NCI-H1436 treated with DMSO at 0.1 percent for 48 hours (cell line): ENCODE measurements at places on chromosomes 5 and 9.

- DNase-seq, result no peak
These were observed 102.6 kb upstream of the TLE4 start for GRCh38 chr9:79469164-79469563.

- DNase-seq, result no peak
These were observed 47.8 kb upstream of the TGFBR1 start for GRCh38 chr9:99056886-99057664.

- DNase-seq, result no peak
These were observed 71.1 kb downstream of the FBN2 start for GRCh38 chr5:128466980-128467379.

- DNase-seq, result no peak
These were observed 15.0 kb upstream of the HSPB3 start for GRCh38 chr5:54440456-54440893.

GRCh38 chr5:175589714-175590113 lies 68.2 kb upstream of the HRH2 start:
- no peak for DNase-seq

GRCh38 chr9:116686693-116687073 lies 422 bp upstream of the TRIM32 start:
- no peak for DNase-seq

GRCh38 chr5:73893813-73894212 lies 267.8 kb downstream of the ARHGEF28 start:
- DNase-seq, result no peak

DNA sequence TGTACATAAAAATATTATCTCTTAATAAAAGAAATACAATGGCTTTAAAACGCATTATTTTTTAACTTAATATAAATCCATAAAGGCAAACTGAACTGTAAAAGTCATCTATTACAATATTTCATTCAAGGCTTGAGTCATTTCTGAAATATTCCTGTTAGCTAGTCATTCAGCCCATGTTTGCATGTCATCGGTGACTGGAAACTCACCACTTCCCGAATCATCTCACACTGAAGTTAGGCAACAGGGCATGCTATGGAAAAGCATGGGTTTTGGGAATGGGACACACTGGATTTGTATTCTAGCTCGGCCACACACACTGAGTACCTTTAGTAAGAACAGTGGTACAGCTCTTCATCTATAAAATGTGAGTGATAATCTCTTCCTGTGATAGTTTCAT lies 691.1 kb upstream of the C9orf72 start:
- no peak for DNase-seq

GRCh38 chr5:17860660-17861315 lies 226.5 kb downstream of the TAF11L14 start:
- no peak for DNase-seq

DNA sequence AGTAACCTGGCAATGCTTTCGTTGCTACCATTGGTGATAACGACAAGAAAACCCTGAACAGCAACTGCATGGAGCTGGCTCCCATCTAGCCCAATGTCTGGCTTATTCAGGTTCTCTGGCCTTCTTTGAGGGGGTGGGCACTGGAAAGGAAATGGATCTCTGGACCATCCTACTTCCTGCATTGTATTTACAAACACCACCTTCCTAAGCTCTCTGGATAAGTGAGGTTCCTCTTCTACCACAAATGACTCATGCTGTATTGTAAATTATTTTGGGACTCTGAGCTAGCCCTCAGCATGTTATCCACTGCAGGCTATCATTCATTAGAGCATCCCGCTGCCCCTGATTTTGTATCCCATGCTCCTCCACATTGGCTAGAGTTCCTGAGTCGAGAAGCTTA lies 136.9 kb upstream of the KLF9 start:
- no peak for DNase-seq
